8988T (cell line): ENCODE measurements at places on chromosomes 2 and 18.

DNA sequence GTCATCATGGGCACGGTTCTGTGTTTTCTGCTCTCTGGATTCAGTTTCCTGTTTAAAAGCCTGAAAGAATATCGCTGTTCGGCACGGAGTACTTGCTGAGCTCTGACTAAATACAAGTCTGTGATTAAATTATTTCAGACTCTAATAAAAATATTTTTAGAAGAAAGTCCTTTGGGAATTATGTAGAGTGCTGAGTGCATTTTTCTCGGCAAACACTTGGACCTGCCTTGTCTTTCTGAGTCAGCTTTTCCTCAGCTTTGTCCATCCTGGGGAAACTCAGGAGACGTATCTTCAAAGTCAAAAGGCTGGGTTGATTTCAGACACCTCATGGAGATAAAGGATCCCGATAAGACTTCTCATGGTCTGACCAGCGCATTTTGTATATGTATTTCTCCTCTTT, 45.9 kb downstream of the IL1R2 start:
- no peak for DNase-seq

DNA sequence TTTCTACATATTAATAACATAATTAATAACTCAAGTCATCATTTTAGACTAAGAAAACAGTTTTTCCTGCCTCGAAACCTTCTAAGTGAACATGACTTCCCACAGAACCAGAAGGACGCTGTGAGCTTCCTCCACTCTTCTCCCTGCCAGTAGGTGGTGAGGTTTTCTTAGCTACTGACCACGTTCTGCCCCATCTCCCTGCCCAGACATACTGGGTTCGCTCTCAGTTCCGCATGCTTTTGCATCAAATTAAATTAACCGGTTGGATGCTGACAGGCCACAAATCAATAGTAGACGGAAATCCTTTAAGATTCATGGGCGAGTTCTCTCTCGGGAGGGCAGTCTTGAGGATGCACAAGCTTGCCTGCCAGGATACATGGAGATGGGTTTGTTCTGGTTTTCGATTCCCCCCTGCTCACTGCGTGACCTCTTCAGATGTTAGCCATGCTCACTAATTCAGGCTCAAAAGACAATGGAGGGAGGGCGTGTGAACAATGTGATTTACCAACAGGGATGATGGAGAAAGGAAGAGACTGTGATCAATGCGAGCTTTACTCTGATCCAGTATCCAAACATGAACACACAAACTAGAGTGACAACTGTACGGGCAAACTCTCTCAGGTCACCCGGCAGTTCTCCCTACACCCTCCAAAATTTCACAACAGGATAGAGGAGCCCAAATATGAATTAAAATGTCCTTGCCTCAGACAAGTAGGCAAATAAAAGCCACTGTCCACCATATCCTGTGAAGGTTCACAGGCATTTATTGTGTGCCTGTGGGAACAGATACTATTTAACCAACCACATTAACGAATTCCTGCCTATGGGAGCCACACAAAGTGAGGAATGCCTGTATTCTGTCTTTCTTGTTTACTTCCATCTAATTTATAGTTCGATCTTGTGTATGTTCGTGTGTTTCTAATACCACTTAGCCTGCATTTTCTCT, 375.7 kb downstream of the EIPR1 start:
- no peak for DNase-seq

- no peak for DNase-seq
Observed at GRCh38 chr18:31592506-31593157, 955 bp downstream of the TTR start.

GRCh38 chr2:26157580-26157979, 15.3 kb upstream of the GAREM2 start:
- no peak for DNase-seq

DNA sequence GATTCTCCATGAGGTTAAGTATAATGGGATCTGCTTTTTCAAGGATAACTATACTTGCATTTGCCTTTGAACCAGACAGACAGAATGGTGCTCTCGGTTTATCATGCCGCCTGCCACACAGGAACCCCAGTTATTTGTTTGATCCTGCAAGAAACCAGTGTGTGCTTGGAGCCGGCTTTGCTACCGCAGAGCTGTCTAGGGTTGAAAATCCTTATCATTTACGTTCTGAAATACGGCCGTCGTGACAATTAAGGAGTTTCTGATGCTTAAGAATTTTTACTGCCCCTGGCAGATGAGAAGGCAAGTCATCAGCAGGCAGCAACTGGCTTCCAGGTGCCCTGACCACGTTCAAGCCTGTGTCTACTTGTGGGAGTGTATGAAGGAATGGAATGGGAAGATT, 112.0 kb downstream of the GBX2 start:
- DNase-seq: no peak

DNA sequence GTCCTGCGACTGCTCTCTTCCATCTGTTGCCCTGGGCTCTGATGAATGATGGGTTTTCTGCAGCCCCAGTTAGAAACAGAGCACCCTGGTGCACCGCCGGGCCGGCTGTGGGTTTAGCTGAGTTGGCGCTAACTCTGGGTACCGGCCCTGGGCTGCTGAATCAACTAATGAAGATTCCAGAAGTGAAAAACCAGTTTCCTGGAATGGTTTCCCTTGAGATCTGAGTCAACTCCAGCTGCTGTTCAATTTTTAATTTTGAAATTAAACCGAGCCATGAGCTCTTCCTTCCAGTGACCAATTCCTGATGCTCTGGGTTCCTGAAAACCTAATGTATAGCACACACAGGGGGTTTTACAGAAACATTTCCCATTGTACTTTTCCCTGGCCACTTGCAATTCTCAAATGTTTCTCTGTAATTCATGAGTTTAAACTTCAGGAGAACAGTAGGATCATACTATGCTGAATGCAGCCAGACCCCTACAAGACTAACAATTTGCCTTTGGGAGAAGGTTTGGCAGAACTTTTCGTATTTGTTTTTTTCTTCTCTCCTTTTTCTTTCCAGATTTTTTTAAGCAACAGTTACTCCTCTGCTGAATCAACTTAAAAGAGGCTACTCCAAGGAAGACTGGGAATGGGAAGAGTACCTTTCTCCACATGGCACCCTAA, 5.5 kb downstream of the COL6A3 start:
- no peak for DNase-seq

- DNase-seq: no peak
Observed at GRCh38 chr2:444937-445884, 157.3 kb upstream of the ALKAL2 start.

DNA sequence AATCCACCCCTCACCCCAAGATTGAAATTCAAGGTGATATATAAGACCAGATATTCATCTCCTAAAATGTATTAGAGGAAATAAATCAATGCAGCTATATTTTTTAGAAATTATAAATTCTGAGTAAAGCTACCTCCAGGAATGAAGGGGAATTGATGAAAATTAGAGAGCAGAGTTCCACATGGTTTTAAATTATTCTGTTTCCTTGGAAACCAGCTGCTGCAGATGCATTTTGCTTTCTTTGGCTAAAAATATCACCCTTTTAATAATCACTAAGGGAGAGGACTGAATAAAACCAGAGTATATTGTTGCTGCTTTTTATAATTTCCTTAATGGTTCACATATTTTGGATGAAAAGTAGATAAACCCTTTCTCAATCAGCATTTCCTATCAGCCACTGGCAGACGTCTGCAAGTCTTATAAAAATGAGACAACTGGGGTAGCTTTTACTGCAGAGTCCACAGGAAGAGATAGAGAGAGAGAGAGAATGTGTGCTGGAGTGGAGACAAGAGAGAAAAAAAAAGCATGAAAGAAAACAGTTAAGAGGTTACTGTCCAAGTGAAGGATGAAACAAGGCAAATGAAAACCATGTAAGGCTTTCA, 2.0 kb downstream of the CSRNP3 start:
- DNase-seq: no peak

GRCh38 chr2:211877061-211877460, 661.5 kb downstream of the ERBB4 start:
- DNase-seq: no peak
